ENCODE measurements at places on chromosomes 6 and 20.
A peak's percentile ranks its signal among the peaks of the same experiment; 100 is the strongest.

GRCh38 chr6:115838216-115838615 is 222.5 kb downstream of the FRK start:
- ATAC-seq = no peak

GRCh38 chr6:45000833-45001232 is 327.3 kb upstream of the RUNX2 start:
- ATAC-seq = no peak

GRCh38 chr20:42313704-42314103 is 695.5 kb upstream of the CHD6 start:
- ATAC-seq = no peak

GRCh38 chr6:109713097-109713496 is 22.0 kb downstream of the FIG4 start:
- ATAC-seq = peak; percentile 93

DNA sequence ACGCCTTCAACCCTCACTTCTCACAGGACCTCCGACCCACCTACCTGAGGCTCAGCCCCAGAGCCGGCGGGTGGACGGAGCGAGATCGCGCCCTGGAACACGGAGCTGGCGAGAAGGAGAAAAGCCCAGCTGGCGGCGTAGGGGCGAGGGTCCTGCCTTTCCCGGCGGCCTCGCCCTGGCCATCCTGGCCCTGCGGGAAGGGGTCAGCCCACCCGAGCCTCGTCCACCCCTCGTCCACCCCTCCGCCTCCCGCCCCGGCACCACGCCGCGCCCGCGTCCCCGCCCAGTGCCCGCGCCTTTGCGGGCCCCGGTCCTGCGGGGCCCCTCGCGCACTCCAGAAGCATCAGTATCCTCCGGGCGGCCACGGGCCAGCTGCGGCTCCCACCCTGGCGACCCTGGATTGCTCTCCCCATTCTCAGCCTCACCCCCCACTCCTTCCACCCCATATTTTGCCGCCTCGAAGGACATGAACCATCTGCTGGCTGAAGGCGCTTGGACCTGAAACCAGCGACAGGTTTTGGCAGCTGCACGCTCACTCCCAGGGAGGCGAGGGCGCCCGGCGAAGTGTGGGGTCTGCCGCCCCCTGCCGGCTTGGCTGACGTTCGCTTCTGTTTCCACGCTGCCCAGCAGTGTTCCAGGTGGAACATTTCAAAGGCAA is 65.1 kb downstream of the PLG start:
- peak; percentile 85 for ATAC-seq

DNA sequence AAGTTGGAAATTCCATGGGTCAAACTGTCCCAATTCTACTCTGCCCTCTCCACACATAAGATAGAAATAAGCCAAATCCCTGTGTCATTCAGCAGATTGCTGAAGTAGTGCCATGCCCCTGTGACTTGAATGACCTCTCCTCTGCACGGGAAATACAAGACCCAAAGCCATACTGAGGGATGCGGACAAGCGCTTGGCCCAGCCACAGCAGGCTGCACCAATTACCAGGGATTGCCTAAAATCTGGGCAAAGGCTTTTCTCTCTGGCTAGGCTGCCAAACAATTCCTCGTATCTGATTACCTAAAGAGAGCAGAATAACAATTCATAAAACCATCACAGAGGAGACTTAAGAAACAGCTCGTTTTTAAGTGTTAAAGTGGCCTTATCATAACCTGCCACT is 421.8 kb upstream of the JARID2 start:
- no peak for ATAC-seq

DNA sequence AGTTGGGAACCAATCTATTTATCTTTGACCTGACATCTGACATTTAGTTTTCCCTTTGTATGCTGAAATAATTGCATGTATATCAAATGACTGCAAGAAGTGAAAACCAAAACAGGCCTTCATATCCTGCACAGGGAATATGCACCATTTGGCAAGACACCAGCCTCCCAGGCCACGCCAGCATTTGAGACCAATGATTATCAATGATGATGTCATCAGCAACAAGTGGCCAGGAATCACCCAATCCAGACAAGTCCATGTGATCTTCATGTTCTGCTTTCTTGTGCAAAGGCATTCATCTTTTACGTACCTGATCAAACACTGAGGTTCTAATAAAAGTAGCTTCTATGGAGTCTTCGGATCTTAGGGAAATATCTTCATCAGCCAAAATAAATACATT is 107.4 kb upstream of the TENT5A start:
- ATAC-seq = no peak

GRCh38 chr6:37149745-37150144 is 20.2 kb upstream of the PIM1 start:
- no peak for ATAC-seq

GRCh38 chr6:6663421-6664135 is 75.1 kb downstream of the LY86 start:
- no peak for ATAC-seq

DNA sequence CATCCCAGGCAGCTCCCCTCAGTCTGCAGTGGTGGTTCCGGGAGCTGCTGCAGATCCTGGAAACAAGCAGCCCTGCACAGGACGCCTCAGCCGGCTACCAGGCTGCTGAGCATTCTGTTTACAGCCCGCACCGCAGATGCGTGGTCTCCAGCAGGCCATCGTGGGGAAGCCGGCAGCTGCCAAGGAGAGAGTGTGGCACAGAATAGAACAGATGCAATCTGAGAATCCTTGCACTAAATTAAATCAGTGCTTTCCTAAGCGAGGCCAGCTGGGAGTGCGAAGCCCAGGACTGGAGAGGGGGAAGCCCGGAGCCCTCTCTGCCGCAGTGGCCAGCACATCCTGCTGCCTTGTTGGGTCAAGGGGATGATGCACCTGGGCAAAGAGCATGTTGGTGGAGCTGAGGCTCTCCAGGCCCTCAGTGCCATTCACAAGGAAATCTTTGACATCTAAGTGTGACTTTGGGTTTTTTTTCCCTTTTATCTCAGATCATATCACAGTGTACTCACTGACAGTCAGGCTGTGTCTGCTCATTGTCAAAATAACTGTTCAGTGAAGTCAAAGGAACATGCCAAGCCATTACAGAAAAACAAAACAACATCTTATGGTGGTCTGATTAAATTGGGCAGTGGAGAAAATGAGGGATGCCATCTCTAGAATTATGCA is 118.1 kb downstream of the SYNDIG1 start:
- no peak for ATAC-seq

GRCh38 chr6:35209622-35210247 is 4.0 kb upstream of the SCUBE3 start:
- ATAC-seq = no peak

DNA sequence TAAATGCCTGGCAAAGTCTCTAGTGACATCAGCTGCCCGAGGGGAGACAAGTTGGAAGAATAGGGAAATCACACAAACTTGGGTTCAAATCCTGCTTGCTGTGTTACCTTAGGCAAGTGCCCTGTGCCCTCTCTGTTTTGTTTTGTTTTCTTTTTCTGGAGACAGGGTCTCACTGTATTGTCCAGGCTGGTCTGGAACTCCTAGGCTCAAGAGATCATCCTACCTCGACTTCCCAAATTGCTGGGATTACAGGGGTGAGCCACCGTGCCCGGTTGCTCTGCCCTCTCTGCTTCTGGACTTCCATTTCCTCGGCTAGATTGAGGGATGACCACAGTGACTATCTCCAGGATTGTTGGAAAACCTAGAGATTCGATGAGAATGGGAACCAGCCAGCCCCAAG is 55.4 kb downstream of the SNAI1 start:
- ATAC-seq = no peak

GRCh38 chr6:46407246-46407645 is 84.0 kb downstream of the RCAN2 start:
- ATAC-seq = no peak

GRCh38 chr6:113779656-113780055 is 77.5 kb upstream of the MARCKS start:
- ATAC-seq = no peak
